ENCODE measurements at places on chromosomes 11 and 22. TPM values are rescaled to one million over a fixed set of nuclear protein-coding genes. Genes with fewer than 3 reads are reported as not detected.

Gene MRGPRX3
- polyA plus RNA-seq, result not detected

DNA sequence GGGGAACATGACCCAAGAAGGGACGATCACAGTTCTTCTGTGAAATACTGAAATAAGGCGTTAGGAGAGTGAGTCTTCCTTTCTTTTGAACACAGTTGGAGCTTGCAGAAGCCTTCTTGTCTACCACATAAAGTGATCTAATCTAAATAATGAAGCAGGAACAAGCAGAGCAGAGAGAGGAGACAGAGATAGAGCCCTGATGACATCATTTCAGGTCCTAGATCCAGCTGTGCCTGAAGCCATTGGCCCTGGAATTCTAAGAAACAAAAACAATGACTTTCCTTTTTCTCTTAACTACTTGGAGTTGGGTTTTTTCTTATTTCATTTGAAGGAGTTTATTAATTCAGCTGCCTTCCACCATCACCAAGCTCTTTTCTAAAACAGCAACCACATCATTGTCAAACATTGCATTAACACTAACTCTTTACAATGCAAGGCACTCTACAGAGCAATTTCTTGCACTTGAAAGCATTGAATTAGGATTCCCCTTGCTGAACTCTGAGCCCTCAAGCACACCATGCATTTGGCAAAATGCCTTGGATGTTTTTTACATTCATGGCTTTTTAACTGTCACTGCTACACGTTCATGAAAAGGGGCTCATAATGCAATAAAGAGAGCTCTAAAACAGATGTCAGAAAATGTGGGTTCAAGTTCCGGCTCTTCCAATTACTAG is 117.2 kb upstream of the TIMP3 start:
- no peak overlapping the region for H3K4me3 ChIP-seq
- no peaks in the 10 kb centered on the region for H3K4me1 ChIP-seq
- H3K36me3 ChIP-seq, result no peaks in the 10 kb centered on the region

- H3K4me1 ChIP-seq, result peaks cover 30% of the 10 kb centered on the region
- H3K4me3 ChIP-seq, result peak overlapping the region; percentile 73
- no peaks in the 10 kb centered on the region for H3K27me3 ChIP-seq
- no peaks in the 10 kb centered on the region for H3K36me3 ChIP-seq
- DNase-seq, result no peak
These were observed 686 bp downstream of the KIF18A start for GRCh38 chr11:28107191-28107749.

GRCh38 chr11:19632499-19632834 is 80.2 kb upstream of the NAV2 start:
- H3K4me1 ChIP-seq, result no peaks in the 10 kb centered on the region
- no peaks in the 10 kb centered on the region for H3K36me3 ChIP-seq
- H3K27me3 ChIP-seq, result no peaks in the 10 kb centered on the region
- H3K27ac ChIP-seq, result no peak overlapping the region
- no peak overlapping the region for H3K4me3 ChIP-seq

DNA sequence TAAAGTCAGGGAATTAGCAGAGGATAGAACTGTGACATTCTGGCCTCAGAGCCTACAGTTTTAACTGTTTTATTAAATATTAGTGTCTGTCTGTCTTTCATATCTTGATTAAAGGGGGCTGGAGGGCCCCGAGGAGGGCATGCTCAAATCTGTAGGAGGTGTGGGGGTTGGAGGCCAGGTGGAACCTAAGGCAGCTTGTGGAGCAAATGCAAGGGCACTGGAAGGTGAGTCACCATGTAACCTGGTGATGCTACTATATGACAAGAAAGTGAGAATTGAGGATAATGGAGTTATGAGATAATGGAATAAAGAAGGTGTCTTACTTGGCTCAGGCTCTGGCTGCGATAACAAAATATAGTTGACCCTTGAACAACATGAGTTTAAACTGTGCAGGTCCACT is 27.3 kb upstream of the TMEM86A start:
- no peak overlapping the region for H3K4me3 ChIP-seq
- H3K27me3 ChIP-seq, result no peaks in the 10 kb centered on the region
- H3K36me3 ChIP-seq, result no peaks in the 10 kb centered on the region
- no peak for DNase-seq
- H3K27ac ChIP-seq, result no peak overlapping the region
